ENCODE measurements at places on chromosomes 6 and 20. TPM values are rescaled to one million over a fixed set of nuclear protein-coding genes. Genes with fewer than 3 reads are reported as not detected.

Gene TENT5A
- total RNA-seq, result 2.9 TPM

Gene TNNC2
- 5.7 TPM for total RNA-seq

Gene RAB32
- 6.8 TPM for total RNA-seq

Gene BRD2
- total RNA-seq, result 179 TPM

Gene C6orf58
- total RNA-seq, result not detected

Gene SLC32A1
- 0.33 TPM for total RNA-seq

Gene SOBP
- 6.2 TPM for total RNA-seq

Gene CFB
- not detected for total RNA-seq

Gene DDX43
- not detected for total RNA-seq

DNA sequence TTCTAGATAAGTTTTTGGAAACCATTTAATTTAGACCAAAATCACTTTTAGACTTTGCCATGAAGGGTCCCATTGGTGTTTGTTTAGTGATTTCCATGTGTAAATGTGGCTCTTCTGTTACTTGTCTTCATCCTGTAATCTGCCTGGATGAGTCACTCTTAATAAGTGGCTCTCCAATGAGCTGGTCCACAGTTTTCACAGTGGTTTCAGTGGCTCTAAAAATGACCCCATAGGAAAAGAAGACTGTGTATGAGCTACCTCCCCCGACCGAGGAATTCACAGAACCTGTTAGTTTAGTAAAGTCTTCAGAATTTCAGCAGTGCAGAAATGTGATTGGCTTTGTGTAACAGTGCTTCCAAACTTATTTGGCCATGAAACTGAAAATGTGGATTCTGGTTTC lies 492.0 kb upstream of the MARCKS start:
- H3K27me3 ChIP-seq, result no peaks in the 10 kb centered on the region
- no peak overlapping the region for H3K27ac ChIP-seq
- no peak for DNase-seq
- no peak overlapping the region for H3K4me3 ChIP-seq

DNA sequence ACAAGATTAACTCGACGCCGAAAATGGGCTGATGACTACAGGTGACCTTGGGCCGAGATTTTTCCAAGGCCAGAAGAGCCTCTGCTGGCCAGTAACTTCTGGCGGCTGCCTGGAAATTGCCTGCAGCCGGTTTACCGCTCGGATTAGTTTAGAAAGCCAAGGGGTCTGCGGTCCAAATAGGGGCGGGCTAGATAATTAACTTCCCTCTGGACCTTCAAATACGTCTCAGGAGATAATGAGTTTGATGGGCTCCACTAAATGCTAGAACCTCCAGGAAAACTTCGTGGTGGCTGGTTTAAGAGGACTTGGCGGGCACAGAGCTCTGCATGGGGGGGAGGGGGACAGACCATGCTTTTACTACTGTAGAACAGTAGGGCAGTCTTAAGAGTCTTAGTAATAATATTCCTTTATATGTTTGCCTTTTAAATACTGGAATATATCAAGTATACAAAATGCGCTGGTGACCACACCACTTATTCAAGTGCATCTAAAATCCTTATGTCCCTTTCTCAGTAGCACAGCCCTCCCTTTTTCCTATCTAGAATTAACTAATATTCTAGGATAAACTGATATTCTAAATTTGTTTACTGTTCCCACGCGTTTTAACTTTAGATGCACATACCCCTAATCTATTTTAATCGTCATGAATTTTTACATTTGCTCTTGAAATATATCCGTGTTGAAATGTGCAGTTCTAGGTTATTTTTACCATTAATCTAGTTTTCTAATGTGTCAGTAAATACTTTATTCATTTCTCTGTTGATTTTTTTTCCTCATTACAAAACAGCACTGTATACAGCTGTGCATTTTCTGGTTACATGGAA lies 107.5 kb upstream of the PRSS16 start:
- H3K36me3 ChIP-seq, result no peaks in the 10 kb centered on the region
- H3K4me3 ChIP-seq, result peak overlapping the region; percentile 95
- H3K4me1 ChIP-seq, result peaks cover 5% of the 10 kb centered on the region
- DNase-seq, result no peak
- H3K27me3 ChIP-seq, result no peaks in the 10 kb centered on the region

GRCh38 chr6:73679009-73679408 lies 17.0 kb upstream of the CD109 start:
- DNase-seq, result no peak
- H3K4me3 ChIP-seq, result no peak overlapping the region
- H3K27ac ChIP-seq, result no peak overlapping the region
- no peaks in the 10 kb centered on the region for H3K4me1 ChIP-seq
- no peaks in the 10 kb centered on the region for H3K27me3 ChIP-seq

- H3K4me3 ChIP-seq, result peak within 1 kb of the TSS; percentile 73
- no peaks in the 10 kb centered on the region for H3K36me3 ChIP-seq
- H3K27ac ChIP-seq, result no peak within 1 kb of the TSS
- H3K4me1 ChIP-seq, result no peaks in the 10 kb centered on the region
- H3K27me3 ChIP-seq, result no peaks in the 10 kb centered on the region
These were observed at the start of gene ID4 for GRCh38 chr6:19836799-19837510. Gene ID4 (plus strand): TSS chr6:19837370. CDS start chr6:19837755, 385 bp downstream.

- H3K27ac ChIP-seq, result no peak overlapping the region
- H3K4me1 ChIP-seq, result peaks cover 8% of the 10 kb centered on the region
- no peak for DNase-seq
- no peak overlapping the region for H3K4me3 ChIP-seq
- H3K36me3 ChIP-seq, result no peaks in the 10 kb centered on the region
These were observed 96.6 kb upstream of the AKIRIN2 start for GRCh38 chr6:87798393-87799278.

- no peaks in the 10 kb centered on the region for H3K27me3 ChIP-seq
- H3K27ac ChIP-seq, result no peak overlapping the region
- no peaks in the 10 kb centered on the region for H3K36me3 ChIP-seq
- H3K4me3 ChIP-seq, result no peak overlapping the region
These were observed 351.2 kb downstream of the CDC5L start for GRCh38 chr6:44738601-44739146.

DNA sequence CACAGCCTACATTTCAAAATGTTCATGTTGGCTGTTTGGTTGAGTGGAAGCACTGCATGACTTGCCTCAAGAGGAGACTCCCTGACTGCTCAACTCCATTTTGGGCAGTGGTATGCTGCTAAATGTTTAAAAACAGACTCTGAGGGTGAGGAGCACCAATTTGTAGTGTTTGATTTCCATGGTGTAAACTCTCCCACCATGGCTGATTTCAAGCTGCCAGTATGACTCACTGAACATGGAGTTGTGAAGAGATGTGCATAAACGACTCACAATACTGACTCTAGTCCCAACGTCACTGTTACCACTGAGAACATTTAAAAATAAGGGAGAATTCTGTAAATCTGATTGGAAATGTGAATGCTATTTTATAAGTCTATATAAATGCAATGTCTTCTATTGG lies 70.4 kb downstream of the BACH2 start:
- H3K4me1 ChIP-seq, result peaks cover 2% of the 10 kb centered on the region
- DNase-seq, result no peak
- H3K36me3 ChIP-seq, result no peaks in the 10 kb centered on the region

DNA sequence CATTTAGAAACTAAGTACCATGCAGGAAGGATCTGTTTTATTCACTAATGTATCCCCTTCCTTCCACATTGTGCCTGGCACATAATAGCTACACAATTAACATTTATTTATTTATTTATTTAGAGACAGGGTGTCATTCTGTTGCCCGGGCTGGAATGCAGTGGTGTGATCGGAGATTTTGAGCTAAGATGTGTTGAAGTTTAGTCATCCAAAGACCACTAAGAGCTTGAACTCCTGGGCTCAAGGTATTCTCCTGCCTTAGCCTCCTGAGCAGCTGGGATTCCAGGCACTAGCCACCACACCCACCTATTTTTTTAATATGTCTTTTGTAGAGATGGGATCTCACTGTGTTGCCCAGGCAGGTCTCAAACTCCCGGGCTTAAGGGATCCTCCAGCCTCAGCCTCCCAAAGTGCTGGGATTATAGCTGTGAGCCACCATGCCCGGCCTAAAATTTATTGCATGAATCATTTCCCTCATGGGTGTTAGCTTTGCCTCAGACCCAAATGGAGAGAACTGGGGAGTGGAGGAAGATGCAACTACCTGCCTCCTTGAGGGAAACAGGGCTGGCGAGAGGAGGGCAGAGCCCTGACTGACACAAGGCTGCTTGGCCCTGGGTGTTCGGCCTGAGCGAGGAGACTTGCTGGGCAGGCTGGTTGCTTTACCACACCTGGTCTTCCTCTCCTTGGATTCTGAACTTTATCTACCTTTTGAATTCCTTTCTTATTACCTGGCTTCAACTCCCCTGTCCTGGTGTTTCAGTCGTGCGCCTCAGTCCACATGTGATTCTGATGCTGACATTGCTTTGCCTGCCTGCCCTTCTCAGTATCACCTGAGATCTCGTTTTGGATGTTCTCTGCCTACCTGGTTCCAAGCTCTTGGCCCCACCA lies 1.7 kb upstream of the DYNLT1 start:
- H3K4me1 ChIP-seq, result no peaks in the 10 kb centered on the region
- DNase-seq, result no peak
- no peak overlapping the region for H3K27ac ChIP-seq
- H3K4me3 ChIP-seq, result no peak overlapping the region
- no peaks in the 10 kb centered on the region for H3K27me3 ChIP-seq
- no peaks in the 10 kb centered on the region for H3K36me3 ChIP-seq

DNA sequence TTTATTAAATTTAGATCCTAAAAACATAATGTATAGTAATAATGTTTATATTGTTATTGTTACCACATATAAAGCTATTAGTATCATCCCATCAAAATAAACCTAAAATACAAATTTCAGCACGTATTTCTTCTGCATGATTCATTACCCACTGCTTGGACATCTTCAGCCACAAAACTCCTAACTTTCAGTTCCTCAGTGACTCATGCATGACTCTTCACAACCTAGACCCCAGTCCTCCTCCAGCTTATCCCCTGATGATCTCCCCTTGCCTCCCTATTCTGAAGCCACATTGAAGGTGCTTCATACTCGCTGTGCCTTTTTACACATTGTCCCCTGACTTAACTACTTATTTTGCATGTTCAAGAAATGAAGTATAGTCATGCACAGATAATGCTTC lies 11.2 kb upstream of the GPRC6A start:
- H3K36me3 ChIP-seq, result no peaks in the 10 kb centered on the region
- no peak for DNase-seq
- H3K4me3 ChIP-seq, result no peak overlapping the region
- H3K4me1 ChIP-seq, result no peaks in the 10 kb centered on the region

- no peak overlapping the region for H3K4me3 ChIP-seq
- DNase-seq, result no peak
- no peaks in the 10 kb centered on the region for H3K27me3 ChIP-seq
- H3K36me3 ChIP-seq, result no peaks in the 10 kb centered on the region
- H3K4me1 ChIP-seq, result no peaks in the 10 kb centered on the region
- H3K27ac ChIP-seq, result no peak overlapping the region
These were observed 90.1 kb upstream of the SLC22A16 start for GRCh38 chr6:110566346-110567125.

DNA sequence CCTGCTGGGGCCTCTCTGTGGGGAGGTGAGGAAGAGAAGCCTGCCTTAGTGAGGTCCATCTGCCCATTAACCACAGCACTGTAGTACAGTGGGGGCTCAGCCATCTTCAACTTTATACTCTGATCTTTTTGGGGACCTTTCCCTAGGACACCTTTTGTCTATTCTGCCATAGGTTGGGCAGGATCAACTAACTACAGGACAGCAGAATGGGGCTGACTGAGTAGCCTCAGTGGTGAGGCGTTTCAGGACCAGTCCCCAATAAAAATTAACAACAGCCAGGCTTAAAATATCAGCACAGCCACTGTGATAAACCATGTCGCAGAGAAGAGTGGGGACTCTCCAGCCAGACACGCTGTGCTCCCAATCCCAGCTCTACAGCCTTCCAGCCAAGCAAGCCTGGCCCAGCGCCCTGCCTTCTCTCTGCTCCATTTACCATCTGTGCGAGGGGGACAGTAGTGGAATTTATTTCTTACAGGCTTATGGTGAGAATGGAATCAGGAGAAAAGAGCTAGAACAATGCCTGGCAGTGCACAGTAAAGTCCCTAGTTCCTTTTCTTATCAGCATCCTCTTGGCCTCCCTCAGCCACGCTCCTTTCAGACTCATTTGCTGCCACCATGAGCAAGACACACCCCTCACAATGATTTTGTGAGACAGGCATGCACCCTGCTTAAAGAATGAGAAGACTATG lies 75.5 kb downstream of the SLC22A23 start:
- no peak overlapping the region for H3K4me3 ChIP-seq
- peaks cover 8% of the 10 kb centered on the region for H3K4me1 ChIP-seq
- H3K27me3 ChIP-seq, result no peaks in the 10 kb centered on the region
- no peaks in the 10 kb centered on the region for H3K36me3 ChIP-seq
- no peak for DNase-seq

DNA sequence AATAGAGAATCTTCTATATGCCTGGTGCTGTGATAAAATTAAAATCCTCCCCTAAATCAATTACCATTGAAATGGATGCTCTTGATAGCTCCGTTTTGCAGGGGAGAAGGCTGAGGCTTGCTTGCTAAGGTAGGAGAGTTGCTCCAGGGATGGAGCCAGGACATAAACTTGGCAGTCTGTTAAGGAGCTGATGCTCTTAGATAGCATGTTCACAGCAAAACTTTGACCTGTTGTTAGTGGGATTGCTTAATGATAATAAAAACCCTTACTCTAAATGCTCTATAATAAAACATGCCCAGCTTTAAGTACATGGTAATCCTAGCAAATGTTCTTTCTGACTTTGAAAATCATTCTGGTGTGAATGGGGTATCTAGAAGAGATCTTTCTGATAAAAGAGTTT lies 228.4 kb upstream of the JAG1 start:
- no peak overlapping the region for H3K4me3 ChIP-seq
- H3K27ac ChIP-seq, result no peak overlapping the region
- DNase-seq, result no peak
- H3K36me3 ChIP-seq, result no peaks in the 10 kb centered on the region

DNA sequence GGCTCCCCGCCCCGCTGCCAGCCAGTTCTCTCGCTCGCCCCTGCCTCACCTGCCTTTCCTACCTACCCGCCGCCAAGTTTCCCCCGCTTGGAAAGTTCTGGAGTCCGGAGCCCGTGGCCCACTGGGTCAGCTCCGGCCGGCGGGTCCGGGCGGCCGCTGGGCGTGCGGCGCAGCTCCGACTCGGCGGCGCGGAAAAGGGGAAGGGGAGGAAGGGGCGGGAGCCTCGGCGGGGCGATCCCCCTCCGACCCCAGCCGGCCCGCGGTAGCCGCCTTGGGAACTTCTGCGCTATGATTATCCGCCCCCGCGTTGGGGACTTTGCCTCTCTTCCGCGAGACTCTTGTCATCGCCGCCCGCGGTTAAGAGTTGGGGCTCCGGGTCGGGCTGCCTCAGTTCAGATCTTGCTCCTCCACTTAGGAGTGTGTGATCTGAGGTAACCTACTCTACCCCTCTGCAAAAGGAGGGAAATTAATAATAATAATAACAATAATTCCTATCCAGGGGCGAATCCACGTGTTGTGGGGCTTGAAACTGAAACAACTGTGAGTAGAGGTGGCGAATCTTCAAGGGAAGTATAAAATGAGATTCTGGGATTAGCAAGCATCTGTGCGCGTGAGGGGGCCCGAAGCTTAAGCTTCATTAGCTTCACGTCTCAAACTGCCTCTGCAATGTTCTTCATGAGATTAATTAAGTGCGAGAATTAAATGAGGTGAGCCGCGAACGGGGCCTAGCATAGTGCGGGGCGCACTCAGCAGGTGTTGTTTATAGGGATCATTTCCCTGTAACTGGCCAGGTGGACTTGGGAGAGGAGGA lies 30.8 kb downstream of the SF3B5 start:
- peak overlapping the region; percentile 59 for H3K4me3 ChIP-seq
- peak; percentile 70 for DNase-seq
- H3K27me3 ChIP-seq, result peaks cover 38% of the 10 kb centered on the region
- no peaks in the 10 kb centered on the region for H3K36me3 ChIP-seq
- H3K27ac ChIP-seq, result no peak overlapping the region

GRCh38 chr6:167797476-167798265 lies 29.0 kb upstream of the AFDN start:
- peaks cover 3% of the 10 kb centered on the region for H3K4me1 ChIP-seq
- H3K27me3 ChIP-seq, result no peaks in the 10 kb centered on the region
- DNase-seq, result no peak
- no peak overlapping the region for H3K27ac ChIP-seq
- H3K4me3 ChIP-seq, result no peak overlapping the region
